ENCODE measurements at places on chromosomes 5 and 9.

- no peak for DNase-seq
These were observed 78.4 kb downstream of the MACIR start for GRCh38 chr5:103336941-103337340.

GRCh38 chr9:120374239-120374638 is 205.7 kb downstream of the CDK5RAP2 start:
- DNase-seq = no peak

DNA sequence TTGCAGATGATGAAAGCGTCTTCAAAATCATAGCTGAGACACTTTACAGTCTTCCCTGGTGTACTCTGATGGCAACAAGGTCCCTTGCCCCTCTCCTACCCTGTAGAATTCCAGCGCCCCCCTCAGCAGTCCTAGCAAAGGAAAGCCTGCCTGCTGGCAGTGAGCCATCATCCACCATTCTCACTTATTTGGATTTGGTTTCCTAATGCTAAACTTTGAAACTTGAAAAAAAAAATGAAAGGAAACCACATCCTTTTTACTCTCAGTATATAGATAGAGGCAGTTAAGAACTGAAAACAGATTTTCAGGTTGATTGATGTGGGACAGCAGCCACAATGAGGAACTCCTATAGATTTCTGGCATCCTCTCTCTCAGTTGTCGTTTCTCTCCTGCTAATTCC is at the start of gene GZMA:
Gene GZMA (plus strand): TSS at position 299 of the 400 bp plus-strand sequence. CDS start 37 bp downstream, at position 336.
- no peak for DNase-seq

GRCh38 chr5:153491856-153492255 is 1.4 kb downstream of the GRIA1 start:
- no peak for DNase-seq

- DNase-seq = no peak
These were observed 11.4 kb upstream of the LECT2 start for GRCh38 chr5:135966165-135966564.

DNA sequence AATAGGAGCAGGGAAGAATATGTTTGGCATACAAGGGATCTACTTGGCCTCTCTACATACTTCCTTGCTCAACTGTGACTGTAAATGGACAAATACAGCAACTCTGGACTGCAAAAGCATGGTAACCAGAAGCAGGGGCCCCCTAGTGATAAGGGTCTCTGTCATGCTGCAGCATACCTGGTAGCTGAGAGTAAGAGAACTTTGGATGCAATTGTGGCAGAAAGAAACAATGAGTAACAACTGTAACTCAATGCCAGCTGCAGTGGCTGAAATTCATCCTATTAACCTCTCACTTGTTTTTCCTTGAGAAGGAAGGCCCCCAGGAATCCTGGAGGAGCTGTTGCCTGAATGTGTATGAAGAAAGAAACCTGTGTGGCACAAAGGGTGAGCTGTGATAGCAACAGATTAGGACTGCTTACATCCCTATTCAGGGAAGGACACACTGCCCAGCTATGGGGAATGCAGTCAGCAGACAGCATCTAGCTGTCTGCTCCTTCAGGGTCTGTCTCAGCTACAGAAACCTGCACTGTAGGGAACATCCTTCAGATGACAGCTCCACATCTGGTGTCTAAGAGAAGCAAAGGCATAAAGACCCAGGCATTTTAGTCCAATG is 468.1 kb upstream of the ACTBL2 start:
- no peak for DNase-seq

DNA sequence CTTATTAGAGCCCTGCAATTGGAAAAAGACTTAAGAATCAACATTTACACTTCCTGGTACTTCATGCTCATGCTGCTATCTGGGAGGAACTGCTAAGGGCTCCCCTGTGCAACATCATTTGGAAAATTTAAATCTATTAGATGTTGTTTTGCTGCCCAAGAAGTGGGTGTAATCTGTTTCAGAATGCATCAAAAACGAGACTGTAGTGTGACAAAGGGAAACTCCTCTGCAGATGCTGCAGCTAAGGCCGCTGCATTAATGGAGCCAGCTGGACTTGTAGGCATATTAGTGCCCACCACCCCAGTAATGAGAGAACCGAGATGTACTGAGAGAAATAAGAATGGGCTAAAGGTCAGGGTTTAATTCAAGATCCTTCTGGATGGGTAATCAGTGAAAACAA is 11.1 kb upstream of the PAIP1 start:
- DNase-seq = no peak

DNA sequence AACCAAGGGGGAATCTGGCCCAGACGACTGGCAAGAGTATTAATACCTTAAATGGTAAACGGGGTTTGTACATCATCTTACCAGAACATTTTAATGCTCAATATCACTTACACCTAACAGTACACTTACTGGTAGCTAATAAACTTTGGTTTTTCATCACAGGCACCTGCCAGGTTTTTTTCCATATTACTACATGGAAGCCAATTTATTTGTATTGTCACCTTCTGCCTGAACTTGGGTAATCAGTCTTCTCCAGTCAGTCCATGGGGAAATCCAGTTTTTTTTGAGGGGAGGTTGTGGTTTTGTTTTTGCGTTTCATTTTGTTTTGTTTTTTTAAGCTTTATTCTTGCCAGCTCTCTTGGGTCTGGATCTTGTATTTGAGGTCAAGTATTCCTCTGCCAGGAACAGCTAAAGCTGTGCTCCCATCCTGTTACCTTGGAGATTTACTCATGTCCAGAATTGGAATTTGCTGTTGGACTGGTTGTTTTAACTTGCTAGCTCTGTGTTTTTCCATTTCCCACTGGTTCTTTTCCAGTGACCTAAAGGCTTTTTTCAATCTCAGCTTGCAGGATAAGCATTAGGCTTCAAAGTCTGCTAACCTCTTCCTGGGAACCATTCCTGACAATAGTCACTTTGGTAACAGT is 11.1 kb upstream of the NADK2 start:
- DNase-seq = no peak

DNA sequence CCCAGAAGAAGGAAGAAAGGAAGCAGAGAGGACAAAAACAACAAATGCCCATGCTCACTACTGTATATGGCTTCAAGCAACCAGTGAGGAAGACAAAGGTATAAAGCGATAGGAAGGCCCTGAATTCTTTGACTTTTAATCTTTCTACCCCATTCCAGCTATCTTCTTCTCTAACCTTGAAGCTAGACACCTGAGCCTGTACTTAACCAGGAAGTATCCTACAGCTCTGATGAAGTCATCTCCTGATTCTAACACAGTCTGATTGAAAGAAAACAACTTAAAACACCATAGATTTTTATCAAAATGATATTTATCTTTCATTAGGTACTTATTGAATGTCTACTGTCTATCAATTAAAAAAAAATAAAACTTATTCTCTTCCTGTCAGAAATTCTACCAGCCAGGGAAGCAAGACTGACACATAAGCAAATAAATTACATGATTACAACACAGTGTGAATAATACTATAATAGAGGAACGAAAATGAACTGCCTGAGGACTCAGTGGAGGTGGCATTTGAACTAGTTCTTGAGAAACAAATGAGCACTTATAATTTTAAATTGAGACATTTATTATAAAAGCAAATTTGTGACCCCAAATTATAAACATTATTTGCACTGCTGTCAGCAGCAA is 123.3 kb upstream of the ELL2 start:
- DNase-seq = no peak

GRCh38 chr5:170267431-170268152 is 30.0 kb downstream of the LCP2 start:
- DNase-seq = peak; percentile 31

- DNase-seq = no peak
These were observed 11.1 kb upstream of the CTSL start for GRCh38 chr9:87714819-87715218.

DNA sequence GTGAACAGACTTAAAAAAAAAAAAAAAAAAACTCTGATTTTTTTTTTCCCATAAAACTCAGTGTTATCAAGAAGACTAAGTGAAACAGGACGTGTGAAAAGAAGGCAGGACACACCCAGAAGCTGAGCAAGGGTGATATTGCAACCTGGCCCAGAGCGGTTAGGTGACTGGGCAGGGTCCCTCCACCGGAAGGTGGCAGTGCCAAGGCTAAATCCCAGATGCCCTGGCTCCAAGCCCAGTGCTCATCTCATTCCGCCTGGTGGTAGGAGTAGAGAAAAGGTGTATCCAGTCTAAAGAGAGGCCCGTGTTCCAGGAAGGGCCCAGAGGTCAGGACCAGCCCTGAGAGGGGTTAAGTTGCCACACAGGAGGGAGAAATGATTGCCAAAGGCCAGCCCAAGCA is 51.5 kb upstream of the SAP30L start:
- no peak for DNase-seq

DNA sequence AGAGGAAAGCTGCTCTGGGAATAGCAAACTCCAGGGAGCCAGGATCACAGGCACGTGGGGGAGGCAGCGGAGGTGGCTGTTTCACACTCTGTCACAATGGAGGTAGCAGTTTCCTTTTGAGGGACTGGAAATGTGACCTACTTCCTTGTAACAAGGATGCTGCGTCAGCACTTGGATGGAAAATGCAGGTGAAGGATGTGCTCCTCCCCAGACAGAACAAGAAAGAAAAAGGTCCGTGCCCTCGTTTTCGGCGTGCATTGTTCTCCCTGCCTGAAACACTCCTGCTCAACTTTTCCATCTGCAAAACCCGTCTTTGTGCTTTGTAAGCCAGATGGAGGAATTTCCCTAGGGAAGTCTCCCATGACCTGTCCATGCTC is 55.1 kb upstream of the SH3PXD2B start:
- DNase-seq = no peak

DNA sequence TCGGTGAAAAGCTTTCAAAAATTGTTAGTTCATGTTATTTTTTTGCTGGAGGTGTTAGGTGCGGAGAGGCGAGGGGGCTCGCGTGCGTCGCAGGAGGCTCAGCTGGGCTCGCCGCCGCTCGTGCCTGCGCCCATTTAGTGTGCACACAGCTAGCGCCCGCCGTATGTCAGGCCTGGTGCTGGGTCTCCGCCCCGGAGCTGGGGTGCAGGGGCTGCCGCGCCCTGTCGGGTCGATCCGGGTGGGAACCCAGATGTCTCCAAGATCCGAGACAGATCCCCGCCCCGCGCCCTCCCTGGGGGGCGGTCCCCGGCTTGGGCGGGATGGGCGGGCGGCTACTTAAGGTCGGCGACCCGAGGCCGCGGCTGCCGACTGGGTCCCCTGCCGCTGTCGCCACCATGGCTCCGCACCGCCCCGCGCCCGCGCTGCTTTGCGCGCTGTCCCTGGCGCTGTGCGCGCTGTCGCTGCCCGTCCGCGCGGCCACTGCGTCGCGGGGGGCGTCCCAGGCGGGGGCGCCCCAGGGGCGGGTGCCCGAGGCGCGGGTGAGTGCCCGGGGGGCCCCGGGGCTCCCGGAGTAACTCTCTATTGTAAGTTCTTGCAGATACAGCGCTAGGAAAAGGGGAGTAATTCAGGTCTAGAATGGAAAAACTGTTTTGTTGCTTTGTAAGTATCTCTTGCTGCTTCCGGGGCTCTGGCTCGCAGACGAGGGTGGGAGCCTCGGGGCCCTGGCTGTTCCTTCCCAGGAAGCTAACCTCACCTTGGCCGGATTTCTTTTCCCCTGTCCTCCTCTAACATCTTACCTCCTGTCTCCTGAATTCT is 31.7 kb downstream of the GSN start:
- DNase-seq = peak; percentile 25

- DNase-seq = no peak
These were observed 278.8 kb downstream of the PSAT1 start for GRCh38 chr9:78575771-78576170.

DNA sequence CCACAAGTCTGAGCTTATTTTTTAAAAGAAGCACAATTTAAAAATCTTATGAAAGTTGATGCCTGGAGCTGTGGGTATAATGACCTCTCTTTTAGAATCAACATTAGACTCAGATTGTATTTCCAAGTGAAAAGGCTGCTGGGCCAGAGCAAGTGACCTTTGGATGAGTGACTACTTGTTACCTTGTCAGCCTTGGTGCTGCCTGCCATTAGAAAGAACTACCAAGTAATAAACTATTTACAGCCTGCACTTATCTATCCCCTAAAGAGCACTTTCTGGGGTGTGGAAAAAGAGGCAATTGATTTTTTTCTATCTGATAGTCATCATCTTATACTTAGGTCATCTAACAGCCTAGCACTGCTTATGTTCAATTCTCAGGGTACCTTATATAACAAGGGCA is 134.9 kb upstream of the FBXL17 start:
- no peak for DNase-seq

DNA sequence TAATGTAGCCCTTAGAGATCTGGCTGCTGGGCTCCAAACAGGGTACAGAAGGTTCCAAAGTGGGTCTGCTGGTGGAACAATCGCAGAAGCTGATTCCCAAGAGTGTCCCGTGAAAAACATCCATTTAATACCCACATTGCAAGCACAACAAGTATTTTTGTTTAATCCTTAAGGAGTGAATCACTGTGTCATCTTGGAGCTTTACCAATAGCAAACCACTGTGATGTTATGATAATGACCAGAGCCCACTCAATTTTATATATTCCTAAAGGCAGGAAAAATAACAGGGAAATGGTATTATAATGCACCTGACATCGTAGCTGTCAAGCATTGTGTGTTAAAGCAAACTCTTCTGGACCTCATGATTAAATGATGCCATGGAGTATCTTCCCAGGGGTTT is 291.9 kb downstream of the FBXL7 start:
- DNase-seq = no peak

- DNase-seq = no peak
These were observed 61.4 kb upstream of the AFAP1L1 start for GRCh38 chr5:149210225-149210624.

GRCh38 chr5:32574540-32575175 is 10.7 kb upstream of the SUB1 start:
- no peak for DNase-seq

DNA sequence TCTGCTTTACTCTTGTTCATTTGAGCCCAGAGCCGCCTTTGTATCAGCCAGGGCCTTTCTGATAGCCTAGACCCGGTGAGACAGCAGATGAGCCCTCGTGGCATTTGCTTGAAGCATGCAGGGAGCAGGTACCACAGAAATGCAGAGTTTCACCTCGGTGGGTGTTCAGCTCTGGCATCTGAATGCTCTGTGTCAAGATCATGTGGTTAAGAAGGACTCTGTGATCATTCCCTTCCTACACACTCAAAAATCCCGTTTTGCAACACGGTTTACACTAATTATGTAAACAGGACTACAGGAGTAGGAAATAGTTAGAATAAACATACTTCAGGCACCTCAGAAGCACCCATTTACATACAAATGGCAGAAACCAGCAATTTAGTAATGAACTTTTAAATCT is 67.2 kb downstream of the MVB12B start:
- DNase-seq = no peak

GRCh38 chr5:173243831-173244305 is 8.9 kb upstream of the NKX2-5 start:
- no peak for DNase-seq

GRCh38 chr9:136514022-136514714 is 31.3 kb upstream of the SEC16A start:
- DNase-seq = no peak

DNA sequence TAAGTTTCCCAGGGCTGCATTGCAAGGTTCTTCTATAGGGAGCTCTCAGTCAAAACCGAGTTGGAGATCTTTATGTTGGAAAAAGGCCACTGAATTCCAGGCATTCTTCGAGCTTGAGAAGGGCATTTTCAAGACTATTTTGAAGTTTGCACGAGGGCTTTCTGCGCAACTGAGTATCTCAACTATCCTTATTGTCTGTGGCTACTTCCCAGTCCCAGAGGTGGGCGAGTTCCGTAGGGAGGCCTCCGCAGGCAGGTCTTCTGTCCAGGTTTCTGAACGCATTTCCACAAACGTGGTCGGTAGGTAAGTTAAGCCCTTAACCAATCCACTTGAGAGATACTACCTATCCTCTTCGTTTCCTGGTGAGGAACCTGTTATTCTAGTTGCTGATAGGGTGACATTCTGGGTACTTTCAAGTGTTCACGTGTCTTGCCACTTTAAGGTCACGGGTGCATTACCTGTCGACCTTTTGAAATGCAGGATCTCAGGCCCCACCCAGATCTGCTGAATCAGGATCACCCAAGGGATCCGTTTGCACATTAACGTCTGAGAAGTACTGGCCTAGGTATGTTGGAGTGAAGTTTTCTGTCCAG is 51.4 kb upstream of the TJP2 start:
- DNase-seq = no peak
